COR-L47 (cell line): ENCODE measurements at places on chromosomes 4 and X.

GRCh38 chr4:41731569-41732126 is 16.9 kb downstream of the PHOX2B start:
- no peak for DNase-seq

DNA sequence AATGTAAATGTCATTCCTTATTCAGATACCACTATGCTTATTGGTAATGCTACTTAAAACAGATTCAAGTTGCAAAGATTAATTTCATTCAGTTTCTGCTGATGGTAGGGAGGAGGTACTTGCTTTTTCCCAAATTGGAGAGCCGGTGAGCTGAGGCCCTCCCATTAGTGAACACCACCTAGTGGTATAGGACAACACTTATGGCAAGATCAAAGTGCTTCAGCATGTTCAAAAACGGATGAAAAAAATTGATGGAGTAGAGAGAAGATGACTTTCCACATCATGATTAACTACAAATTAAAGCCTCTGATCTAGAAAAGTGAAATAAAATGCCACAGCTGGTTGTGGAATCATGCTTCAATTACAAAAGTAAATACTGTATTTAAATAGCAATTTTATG is 112.9 kb downstream of the MBNL3 start:
- DNase-seq, result no peak

GRCh38 chr4:147287588-147287890 is 193.4 kb upstream of the EDNRA start:
- no peak for DNase-seq

DNA sequence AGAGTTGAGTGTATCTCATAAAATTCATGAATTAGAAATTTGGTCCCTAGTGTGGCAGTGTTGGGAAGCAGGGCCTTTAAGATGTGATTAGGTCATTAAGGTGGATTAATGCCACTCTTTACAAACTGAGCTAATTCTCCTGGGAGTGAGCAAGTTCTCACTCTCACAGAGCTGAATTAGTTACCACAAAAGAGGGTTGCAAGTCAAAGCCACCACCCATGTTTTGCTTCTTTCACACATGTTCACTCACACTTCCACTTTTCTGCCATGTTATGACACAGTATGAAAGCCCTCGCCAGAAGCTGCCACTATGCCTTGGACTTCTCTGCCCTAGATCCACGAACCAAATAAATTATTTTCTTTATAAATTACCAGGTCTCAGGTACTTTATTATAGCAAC is 332.1 kb downstream of the ARAP2 start:
- no peak for DNase-seq

DNA sequence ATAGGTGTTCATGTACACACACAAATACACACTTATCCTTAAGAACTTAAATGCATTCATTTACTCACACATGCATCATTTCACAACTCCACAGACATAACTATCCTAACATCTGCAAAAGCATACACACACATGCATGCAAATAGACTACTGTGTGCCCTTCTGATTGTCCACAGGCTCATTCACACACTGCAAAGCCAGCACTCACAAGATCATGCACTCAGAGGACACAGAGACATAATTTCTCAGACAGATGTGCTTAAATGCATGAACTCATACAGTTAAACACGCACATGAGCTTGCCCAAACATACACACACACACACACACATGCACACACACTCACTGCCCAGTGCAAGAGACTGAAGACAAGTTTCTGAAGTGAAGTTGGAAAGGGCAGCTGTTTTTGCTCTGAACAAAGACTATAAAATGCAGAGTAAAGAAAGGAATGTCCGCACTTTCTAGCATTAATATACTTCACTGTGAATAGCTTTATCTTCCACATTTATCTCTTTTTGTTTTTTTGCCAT is 1018.0 kb upstream of the HS3ST1 start:
- DNase-seq, result no peak

- no peak for DNase-seq
Measured at GRCh38 chr4:64407000-64407399, 2.2 kb downstream of the TECRL start.

- no peak for DNase-seq
Measured at GRCh38 chrX:11970578-11971359, 167.5 kb upstream of the FRMPD4 start.

DNA sequence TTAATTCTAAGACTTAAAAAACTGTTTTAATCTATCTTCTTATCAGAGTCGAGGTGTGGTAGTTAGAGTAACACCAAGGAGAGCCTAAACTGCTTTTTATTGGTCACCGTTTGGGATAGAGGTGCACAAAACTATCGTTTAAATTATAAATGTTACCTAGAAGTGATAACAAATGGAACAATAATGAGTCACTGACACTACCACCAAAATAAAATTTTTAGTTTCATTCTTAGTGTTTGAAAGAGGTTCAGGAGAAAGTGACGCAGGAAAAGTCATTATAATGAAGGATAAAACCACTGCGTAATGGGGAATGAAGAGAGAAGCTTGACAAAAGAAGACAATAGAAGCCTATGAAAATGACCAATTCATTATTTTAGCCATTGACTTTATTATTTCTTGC is 158.2 kb downstream of the COX18 start:
- no peak for DNase-seq

DNA sequence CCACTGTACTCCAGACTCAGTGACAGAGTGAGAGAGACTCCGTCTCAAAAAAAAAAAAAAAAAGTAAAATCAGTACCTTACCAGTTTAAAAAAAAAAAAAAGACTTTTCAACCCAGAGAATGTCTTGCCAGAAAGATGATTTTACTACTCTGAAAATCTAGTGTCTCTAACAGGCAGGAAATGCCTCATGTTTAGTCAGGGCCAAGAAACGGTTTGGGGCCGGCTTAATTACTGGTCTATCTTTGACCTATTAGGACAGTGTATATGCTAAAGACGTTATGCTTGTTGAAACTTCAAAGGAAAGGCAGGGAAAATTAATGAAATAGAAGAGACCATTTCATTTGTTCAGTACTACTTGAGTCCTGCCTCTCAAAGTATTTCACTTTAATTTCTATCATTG is 9.9 kb downstream of the BEND4 start:
- DNase-seq, result no peak

DNA sequence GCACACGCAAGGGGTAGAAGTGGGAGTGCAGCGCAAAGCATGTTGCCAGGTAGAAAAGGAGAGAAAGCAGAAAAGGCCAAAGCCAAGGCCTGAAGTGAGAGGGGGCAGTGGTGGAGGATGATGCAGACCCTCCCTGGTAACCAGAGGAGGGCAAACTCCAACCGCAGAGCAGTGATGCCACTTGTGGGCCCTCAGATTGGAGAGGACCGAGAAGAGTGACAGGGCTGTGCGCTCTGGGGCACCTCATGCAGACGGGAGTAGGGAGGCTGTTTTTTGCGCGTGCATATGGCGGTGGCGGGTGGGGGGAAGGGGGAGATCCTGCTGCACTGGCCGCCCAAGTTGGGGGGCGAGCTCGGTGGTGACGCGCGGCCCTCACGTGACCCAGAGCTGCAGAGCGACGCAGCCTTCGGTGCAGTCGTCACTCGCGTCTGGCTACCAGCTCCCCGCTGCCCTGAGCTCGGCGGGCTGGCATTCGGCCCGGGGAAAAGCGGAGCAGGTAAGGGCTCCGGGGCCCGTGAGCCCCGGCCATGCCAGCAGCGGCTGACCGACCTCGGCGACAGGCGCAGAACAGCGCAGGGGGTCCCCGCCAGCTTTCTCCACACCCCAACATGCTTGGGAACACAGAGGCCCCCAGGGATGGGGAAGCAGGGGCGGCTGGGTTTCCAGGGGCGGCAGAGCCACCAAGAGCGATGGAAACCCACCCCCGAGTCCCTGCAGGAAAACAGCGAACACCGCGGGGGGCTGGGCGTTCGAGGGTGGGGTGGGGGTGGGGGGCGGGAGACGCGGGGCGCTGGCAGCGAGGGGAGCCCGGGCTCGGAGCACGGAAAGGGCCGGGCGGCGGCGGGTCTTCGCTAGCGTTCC is at the start of gene BEX3:
BEX3 (plus strand) TSS at position 421 of the 861 bp plus-strand sequence. CDS start 984 bp downstream, outside the sequence.
- DNase-seq, result peak; percentile 70
